ENCODE measurements at places on chromosomes 3 and 15.

GRCh38 chr15:77554306-77555080, 78.2 kb downstream of the LINGO1 start:
- H3K27me3 ChIP-seq = no peaks in the 10 kb centered on the region
- no peaks in the 10 kb centered on the region for H3K36me3 ChIP-seq
- H3K4me3 ChIP-seq = no peak overlapping the region
- peaks cover 62% of the 10 kb centered on the region for H3K4me1 ChIP-seq

DNA sequence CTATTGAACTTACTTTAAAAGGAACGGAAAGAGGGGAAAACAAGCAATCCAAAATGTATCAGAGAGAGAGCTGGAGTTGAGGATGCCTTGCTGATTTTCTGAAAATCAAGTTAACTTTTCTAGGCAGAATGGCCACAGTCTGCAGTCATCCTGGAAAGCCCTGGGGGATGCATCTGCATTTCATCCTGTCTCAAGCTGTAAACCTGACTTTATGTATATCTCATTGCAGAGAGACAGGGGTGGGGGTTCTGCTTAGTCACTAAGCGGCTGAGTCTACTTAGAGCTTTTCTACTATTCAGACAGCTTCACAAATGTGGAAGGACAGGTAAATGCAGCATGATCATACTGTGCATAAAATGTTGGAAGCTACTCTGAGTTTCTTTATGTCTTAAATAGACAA, 41.4 kb downstream of the MRPS25 start:
- H3K27ac ChIP-seq = no peak overlapping the region
- no peaks in the 10 kb centered on the region for H3K27me3 ChIP-seq
- H3K4me1 ChIP-seq = no peaks in the 10 kb centered on the region
- no peak overlapping the region for H3K4me3 ChIP-seq
- H3K36me3 ChIP-seq = peaks cover 56% of the 10 kb centered on the region

- H3K27ac ChIP-seq = no peak overlapping the region
- peaks cover 34% of the 10 kb centered on the region for H3K4me1 ChIP-seq
- DNase-seq = no peak
- no peak overlapping the region for H3K4me3 ChIP-seq
- H3K36me3 ChIP-seq = no peaks in the 10 kb centered on the region
- H3K27me3 ChIP-seq = no peaks in the 10 kb centered on the region
Observed at GRCh38 chr3:67015702-67016484, 17.8 kb downstream of the KBTBD8 start.

DNA sequence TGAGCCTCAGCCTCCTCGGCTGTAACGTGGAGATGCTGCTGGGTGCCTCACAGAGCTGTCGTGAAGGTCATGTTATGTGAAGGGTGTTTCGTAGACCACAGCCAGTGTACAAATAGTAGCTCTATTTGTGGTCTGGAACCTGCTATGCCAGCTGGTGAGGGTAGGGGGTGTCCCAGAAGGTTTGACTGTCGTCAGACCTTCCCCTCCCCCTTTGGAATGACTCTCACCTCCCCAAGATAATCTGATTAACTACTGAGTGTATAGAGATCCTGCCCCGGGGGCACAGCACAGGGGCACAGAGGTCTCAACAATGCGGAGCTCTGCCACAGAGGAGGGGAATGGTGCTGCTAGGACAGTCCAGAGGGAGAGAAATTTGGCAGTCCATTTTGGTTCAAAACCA, 20.5 kb downstream of the FGD5 start:
- peaks cover 28% of the 10 kb centered on the region for H3K27me3 ChIP-seq
- no peak for DNase-seq
- no peaks in the 10 kb centered on the region for H3K36me3 ChIP-seq
- peaks cover 30% of the 10 kb centered on the region for H3K4me1 ChIP-seq

DNA sequence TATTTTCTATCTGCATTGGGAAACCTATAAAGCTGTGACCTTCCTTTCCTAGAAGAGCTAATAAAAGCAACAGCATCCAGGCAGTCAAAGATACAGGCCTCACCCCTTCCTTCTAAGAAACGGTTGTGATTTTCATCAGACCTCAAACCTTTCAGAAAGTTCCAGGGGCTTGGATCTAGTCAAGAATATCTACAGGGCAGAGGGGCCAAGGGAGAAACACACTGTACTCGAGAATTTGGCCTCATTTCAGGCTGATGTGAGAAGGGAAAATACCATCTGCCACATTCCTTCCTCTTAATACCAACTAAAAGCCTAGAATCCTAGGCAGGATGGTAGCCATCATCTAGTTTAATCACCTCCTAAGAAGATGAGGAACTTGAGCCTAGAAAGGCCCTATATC, 24.5 kb upstream of the BCL6 start:
- H3K27me3 ChIP-seq = no peaks in the 10 kb centered on the region
- no peak overlapping the region for H3K4me3 ChIP-seq
- no peak overlapping the region for H3K27ac ChIP-seq

DNA sequence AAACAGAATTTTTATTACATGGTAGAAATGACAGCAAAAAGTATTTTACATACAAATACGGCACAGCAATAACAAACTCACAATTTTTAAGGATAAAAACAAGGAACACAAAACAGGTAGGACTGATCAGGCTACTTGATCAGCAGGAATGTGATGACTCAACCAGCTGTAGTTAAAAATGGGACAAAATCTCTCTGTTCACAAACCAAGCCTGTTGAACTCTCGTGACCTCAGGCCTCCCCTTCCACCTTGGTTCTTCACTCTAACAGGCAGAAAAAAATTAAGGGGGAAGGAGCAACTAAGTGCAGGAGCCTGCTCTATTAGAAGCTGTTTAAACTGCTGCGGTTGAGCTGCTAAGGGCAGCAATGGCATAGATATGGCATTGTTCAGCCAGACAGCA, 18.7 kb downstream of the FBXL22 start:
- H3K36me3 ChIP-seq = peaks cover 51% of the 10 kb centered on the region
- H3K4me1 ChIP-seq = peaks cover 3% of the 10 kb centered on the region
- peaks cover 39% of the 10 kb centered on the region for H3K27me3 ChIP-seq
- no peak overlapping the region for H3K4me3 ChIP-seq

All from mesothelial cell of epicardium (in vitro differentiated cells).